Activated CD8-positive, alpha-beta T cell treated with anti-CD3 and anti-CD28 coated beads for 36 hours (primary cell): ENCODE measurements at places on chromosomes 5 and 9. TPM values are rescaled to one million over a fixed set of nuclear protein-coding genes. Genes with fewer than 3 reads are reported as not detected.
A peak's percentile ranks its signal among the peaks of the same experiment; 100 is the strongest.

DNA sequence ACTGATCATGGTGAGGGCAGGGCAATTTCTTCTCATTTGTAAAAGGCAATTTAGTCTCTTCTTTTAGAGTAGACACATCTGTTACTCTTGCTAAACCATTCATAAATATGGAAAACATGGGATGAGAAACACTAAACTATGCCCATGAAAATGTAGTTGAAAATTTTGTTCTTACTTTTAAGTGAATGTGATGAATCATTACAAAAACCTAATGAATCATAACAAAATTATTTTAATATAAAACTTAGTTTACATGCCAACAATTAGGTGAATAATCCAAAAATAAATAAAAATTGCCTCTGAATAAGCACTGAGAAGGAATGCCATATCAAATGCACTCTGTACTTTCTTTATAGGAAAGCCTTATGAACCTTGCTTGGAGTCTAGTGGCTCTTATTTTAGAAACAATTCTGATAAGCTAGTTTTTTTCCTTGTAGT is 297.7 kb upstream of the EFNA5 start:
- DNase-seq: no peak

DNA sequence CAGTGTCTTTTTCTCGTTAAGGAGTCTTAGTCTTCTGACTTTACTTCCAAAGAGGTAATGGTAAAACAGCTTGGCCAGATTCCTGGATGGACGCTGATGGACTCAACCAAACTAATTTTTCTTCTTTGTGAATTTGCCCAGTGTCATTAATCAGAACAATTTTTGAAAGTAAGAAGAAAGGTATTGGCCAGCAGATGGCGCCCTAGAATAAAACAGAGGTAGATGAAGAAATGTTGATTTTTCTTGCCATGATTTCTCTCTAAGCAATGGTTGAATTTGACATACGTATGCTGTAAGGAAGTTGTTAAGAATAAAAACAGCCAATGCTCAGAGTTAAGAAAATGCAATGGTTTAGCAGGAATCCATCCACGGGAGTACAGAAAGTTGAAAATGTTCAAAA is 500.0 kb downstream of the DIRAS2 start:
- DNase-seq: peak; percentile 76

GRCh38 chr9:130215341-130216119 is 43.3 kb downstream of the NCS1 start:
- peak; percentile 14 for DNase-seq

DNA sequence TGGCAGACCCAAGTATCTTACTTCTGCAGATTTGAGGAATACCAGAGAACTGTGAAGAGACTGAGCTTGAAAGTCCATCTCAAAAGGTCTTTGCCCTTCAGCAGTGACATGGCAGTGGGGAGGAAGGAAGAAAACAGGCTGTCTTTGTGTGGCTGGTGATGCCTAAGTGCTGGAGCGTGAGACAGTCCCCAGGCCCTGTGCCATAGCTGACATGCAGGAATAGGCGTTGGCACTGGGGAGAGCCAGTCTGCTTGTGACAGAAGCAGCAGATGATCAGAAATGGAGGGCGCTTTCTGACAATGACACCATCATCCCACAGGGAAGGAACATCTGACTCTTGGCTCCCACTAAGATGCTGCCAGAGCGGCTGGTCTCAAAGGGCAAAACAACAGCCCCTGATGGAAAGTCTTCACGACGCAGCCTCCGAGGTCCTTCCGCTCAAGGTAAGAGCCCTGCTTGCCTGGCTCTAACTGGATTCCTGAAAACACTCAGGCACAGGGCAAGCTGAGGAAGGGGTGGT is 15.5 kb upstream of the GLRX start:
- DNase-seq: no peak

DNA sequence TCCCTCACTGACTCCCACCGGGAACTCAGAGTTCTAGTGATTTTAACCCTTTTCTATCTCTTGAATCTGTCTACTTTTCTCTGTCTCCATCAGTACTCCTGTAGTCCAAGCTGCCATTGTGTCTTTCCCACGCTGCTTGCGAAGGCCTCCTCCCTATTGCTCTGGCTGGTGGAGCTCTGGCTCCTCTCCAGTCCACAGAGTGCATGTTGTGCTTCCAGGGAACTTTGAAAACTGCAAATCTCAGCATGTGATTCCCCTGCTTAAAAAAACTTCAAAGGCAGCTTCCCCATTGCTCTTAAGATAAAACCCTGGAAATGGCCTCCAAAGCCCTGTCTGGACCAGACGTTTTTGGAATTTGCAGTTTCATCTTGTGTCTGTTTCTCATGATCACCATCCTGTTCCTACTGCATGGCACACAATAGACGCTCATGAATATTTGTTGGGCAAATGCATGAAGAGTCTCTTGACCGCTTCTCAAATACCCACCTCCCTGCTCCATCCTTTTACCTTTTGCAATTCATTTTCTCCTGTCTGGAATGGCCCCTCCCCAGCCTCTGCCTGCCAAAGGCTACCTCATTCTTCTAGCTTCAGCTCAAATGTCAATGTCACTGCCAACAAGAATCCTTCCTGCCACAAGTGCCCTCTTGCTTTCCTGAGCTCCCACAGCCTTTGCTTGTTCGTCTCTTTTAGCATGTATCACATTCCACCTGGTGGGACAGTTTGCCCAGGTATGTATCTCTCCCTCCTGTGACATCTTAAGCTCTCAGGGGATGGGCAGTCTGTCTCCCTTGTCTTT is 293.2 kb downstream of the ARHGAP26 start:
- no peak for DNase-seq

DNA sequence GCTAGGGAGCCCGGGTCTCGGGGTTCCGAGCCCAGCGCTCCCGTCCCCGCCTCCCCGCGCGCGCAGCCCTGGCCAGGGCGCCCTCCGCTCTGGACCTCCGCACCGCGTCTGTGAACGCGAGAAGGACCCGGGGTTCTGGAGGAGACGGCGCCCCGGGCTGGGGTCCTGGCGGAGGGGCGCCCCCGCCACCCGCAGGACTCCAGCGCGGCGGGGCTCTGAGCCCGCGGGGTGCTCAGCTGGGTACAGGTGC is 431 bp downstream of the TMOD1 start:
- DNase-seq: no peak

GRCh38 chr5:159903131-159903530 is 13.2 kb upstream of the ADRA1B start:
- DNase-seq: no peak

DNA sequence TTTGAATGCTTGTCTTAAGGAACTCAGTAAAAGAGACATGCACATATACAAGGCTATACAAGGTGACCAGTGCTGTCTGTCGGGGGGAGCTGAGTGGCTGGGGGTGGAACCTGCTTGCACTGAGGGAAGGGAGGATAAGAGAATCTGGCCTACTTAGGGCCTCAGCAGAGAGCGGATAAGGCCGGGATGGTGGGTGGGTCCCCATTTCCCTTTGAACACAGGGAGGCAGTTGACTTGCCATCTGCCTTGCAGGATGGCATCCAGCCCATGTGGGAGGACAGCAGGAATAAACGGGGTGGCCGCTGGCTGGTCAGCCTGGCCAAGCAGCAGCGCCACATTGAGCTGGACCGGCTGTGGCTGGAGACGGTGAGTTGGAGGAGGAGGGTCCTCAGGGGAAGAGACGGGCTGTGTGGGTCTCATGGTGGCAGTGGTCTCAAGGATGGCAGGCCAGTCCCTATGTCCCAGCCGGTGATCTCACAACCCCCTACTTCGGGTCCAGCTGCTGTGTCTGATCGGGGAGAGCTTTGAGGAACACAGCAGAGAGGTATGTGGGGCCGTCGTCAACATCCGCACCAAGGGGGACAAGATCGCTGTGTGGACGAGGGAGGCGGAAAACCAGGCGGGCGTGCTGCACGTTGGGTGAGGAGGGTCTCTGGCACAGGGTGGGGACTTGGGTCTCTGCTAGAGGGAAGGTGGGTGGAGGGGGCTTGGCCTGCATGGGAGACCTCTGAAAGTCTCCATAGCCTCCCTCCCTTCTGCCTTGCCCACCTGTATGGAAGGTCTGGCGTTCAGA is 2.2 kb upstream of the TSPAN17 start:
- DNase-seq: no peak

DNA sequence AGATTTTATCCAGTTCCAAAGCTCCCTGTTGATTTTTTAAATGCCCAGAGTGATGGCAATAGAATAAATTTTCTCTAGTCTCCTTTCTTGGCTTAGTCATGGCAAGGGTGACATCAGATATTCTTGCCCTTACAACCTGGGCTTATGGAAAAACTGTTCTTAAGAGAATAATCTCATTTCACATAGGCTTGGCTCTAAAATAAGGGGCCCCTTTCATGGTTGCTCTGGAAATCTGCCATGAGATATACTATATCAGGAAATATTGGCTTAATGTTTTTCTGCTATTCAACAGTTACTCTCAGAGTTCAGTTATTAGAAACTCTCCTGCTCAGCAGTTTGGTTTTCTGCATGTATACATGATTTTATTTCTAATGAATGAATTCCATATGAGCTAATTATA is 7.8 kb downstream of the HMHB1 start:
- no peak for DNase-seq

GRCh38 chr9:22342491-22343217 is 104.0 kb upstream of the DMRTA1 start:
- DNase-seq: no peak

GRCh38 chr5:136802383-136802782 is 437.0 kb upstream of the TRPC7 start:
- DNase-seq: no peak

DNA sequence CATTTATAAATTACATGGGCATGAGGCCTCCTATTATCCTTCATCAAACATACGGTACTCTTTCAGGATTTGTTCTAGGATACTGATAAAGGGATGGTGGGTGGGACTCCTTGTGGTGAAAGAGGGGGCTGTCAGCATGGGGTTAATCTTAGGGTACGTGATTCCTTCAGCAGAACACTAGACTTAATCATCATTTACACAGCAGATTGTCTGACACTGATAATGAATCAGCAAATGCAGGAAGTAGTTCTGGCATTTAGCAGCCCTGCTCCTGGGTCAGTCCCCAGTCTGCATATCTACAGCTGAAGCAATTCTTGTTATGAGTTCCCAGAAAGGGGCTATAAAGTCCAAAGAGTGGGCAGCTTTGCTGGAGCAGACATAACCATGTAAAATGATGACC is 384.6 kb downstream of the SPOCK1 start:
- DNase-seq: no peak

DNA sequence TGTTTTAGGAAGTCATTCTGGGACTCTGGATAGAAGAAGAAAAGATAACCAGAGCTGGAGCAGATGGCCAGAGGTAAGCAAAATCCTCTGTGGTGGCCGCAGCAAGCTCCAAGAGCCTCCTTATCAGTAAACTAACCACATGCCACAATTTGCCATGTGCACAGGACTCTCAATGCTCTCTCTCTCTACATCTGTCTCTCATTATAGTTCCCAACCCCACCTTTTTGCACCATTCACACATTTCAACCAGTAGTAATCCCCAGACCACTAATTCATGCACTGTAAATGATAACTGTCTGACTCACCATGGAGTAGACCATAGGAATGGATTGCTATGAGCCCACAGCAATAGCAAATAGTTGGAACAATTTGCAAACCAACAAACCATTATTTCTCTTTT is 526.1 kb downstream of the TLR4 start:
- no peak for DNase-seq

DNA sequence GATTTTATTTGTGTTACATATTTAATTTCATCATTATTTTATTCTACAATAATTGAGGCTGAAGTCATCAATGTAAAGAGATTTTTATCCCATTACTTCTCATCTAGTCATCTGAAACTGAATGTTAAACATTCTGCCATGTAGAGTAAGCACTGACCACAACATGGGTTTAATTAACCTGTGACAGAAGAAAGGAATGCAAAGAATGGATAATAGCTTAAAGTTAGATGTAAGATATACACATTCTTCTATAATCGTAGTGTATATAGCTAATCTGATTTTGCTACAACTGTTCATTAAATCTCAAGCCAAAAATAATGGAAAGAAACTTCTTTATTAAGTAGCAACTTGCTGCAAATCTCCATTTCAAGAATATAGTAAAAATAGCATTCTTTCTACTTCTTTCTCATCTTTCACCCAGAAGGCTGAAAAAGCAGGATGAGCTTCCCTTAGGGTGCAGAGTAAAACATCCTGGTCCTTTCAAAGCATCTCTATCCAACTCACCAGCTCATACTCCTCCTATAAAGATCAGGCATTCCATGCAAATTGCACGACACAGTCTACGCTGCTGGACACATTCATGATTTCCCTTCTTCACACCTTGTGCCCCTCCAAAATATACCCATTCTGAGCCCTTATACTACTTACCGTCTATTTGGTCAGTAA is 115.2 kb downstream of the EFNA5 start:
- no peak for DNase-seq

DNA sequence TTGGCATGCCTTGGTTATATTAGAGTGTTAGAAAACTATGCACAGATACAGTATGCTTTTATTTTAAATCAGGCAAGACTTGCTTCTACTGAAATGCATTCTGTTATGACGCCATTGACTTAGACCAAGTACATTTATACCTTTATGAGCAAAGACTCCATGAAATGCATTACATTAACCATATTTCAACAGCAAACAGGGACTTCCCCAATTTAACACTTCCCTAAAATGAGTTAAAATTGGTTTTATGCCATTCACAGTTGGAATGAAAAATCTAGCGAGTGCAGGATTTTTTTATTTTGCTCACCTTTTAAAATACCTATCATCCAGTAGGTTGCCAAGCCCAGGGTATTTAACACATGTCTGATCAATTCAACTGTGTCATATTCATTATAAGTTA is 272.1 kb upstream of the IZUMO3 start:
- DNase-seq: no peak

- no peak for DNase-seq
These were observed 220 bp downstream of the NOTCH1 start for GRCh38 chr9:136545692-136545964.

GRCh38 chr9:129938291-129938979 is 103.2 kb downstream of the USP20 start:
- DNase-seq: no peak

DNA sequence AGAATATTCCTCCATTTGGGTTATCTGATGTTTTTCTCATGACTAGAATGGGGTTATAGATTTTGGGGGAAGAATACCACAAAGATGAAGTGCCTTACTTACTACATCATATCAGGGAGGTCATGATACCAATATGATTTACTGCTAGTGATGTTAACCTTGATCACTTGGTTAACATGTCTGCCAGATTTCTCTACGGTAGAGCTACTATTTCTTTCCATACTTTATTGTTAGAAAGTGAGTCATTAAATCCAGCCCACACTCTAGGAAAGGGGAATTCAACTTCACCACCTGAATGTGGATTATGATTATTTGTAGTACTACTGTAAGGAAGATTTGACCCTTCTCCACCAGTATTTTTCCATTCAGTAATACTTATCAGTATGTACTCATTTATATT is 64.7 kb downstream of the UBE2R2 start:
- DNase-seq: no peak

DNA sequence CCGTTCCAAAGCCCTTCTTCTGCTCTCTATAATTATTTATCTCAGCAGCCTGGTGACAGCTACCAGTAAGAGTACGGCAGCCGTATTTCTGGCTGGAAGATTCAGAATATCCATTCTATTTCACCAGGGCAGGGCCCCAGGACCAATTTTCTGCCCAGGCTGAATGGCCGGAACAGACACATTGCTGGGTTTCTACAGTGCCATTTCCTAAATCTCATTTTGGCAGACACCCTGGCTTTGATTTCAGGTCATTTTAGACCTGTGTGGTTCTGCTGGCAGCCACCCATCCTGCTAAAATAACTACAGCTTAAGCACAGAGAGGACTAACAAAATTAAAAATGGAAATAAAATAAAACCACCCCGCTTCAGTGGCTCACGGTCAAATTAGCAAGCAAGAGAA is 95.0 kb downstream of the CRB2 start:
- no peak for DNase-seq

GRCh38 chr9:89642789-89643188 is 38.0 kb downstream of the GADD45G start:
- no peak for DNase-seq

ENHO gene
- total RNA-seq: not detected

SLC6A7 gene
- not detected for total RNA-seq

SPATA31C1 gene
- not detected for total RNA-seq
